ENCODE measurements at places on chromosomes 2 and 18. TPM values are rescaled to one million over a fixed set of nuclear protein-coding genes. Genes with fewer than 3 reads are reported as not detected.

THSD7B gene
- total RNA-seq: 2.1 TPM

SERPINB4 gene
- not detected for total RNA-seq

ADI1 gene
- total RNA-seq: 38.1 TPM

ARHGAP25 gene
- total RNA-seq: 4.7 TPM

All from skeletal muscle tissue (tissue), 5 donors.